ENCODE measurements at places on chromosomes 5 and 9. TPM values are rescaled to one million over a fixed set of nuclear protein-coding genes. Genes with fewer than 3 reads are reported as not detected.

- H3K27me3 ChIP-seq = no peaks in the 10 kb centered on the region
- peaks cover 33% of the 10 kb centered on the region for H3K4me1 ChIP-seq
- no peaks in the 10 kb centered on the region for H3K36me3 ChIP-seq
- no peak for DNase-seq
Observed at GRCh38 chr5:139470821-139471300, at the start of gene SMIM33. Gene SMIM33, plus strand, starts transcription at chr5:139471004. Its CDS starts 118 bp downstream, at chr5:139471122.

- no peaks in the 10 kb centered on the region for H3K36me3 ChIP-seq
- DNase-seq = no peak
- no peak overlapping the region for H3K4me3 ChIP-seq
- H3K27ac ChIP-seq = no peak overlapping the region
- no peaks in the 10 kb centered on the region for H3K4me1 ChIP-seq
Observed at GRCh38 chr5:143521141-143521540, 117.7 kb upstream of the NR3C1 start.

GRCh38 chr9:5632540-5632939 is 3.6 kb downstream of the RIC1 start:
- H3K4me3 ChIP-seq = no peak overlapping the region
- DNase-seq = no peak
- no peaks in the 10 kb centered on the region for H3K27me3 ChIP-seq
- peaks cover 47% of the 10 kb centered on the region for H3K4me1 ChIP-seq
- H3K36me3 ChIP-seq = no peaks in the 10 kb centered on the region

GKAP1 gene
- 4.4 TPM for total RNA-seq

ITGA1 gene
- 42.7 TPM for total RNA-seq

GRCh38 chr9:120925535-120926396 is 830 bp downstream of the TRAF1 start:
- H3K27ac ChIP-seq = peak overlapping the region; percentile 55
- H3K4me3 ChIP-seq = no peak overlapping the region
- no peaks in the 10 kb centered on the region for H3K36me3 ChIP-seq
- H3K27me3 ChIP-seq = no peaks in the 10 kb centered on the region
- no peak for DNase-seq

DNA sequence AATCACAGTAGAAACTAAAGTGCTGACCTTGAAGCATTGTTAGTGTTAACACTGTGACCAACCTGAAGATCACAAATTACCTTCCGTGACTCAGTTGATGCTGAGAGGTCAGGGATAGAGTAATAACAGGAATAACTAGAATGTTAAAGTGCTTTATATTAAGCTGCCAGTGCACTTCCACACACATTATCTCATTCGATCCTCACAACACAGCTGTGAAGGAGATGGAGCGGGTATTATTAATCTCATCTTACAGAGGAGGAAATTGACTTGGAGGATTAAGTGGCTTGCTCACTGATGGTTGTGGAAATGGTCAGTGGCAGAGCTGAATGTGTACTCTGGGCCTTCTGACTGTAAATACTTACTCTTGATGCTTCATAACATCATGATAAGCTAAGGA is 252.5 kb upstream of the DMRT1 start:
- H3K36me3 ChIP-seq = no peaks in the 10 kb centered on the region
- H3K27me3 ChIP-seq = no peaks in the 10 kb centered on the region
- DNase-seq = no peak
- peaks cover 21% of the 10 kb centered on the region for H3K4me1 ChIP-seq
- H3K27ac ChIP-seq = peak overlapping the region; percentile 8

CTSL gene
- total RNA-seq = 68.0 TPM

DNA sequence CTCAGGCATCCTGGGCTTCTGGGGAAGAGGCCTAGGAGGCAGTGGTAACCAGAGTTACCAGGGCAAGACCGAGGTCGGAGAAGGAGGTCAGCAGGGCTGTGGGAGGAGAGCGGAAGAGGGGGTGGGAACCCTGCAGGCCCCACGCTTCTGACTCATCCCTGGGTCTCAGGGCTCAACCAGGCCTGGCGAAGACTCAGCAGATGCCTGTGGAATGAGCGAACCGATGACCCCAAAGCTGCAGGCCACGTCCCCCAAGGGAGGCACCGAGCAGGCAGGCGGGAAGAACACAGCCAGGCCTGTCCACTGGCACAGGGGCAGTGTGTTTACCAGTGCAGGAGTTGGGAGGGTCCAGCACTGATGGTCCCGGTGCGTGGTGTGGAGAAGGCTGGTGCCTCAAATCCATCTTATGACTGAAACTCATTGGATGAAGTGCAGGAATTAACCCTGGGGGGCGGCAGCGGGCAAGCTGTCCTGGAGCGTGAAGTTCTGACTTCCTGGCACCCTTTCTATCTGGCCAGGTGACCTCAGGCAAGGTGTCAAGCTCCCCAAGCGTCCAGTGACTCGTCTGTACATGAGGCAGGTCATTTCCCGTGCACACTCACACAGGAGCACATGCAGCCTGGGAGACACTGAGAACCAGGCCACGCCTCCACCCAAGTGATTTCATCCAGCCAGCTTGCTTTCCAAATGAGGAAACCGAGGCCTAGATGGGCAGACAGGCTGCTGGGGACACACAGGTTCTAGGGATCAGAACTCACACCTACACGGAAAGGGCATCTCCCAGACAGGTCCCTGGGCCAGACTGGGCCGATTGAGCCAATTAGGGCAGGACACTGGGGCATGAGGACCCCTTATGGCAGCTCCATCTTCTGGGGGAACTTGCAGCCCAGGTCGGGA is 69.1 kb downstream of the ADAMTS2 start:
- DNase-seq = peak; percentile 98
- H3K27me3 ChIP-seq = no peaks in the 10 kb centered on the region
- no peak overlapping the region for H3K4me3 ChIP-seq

DNA sequence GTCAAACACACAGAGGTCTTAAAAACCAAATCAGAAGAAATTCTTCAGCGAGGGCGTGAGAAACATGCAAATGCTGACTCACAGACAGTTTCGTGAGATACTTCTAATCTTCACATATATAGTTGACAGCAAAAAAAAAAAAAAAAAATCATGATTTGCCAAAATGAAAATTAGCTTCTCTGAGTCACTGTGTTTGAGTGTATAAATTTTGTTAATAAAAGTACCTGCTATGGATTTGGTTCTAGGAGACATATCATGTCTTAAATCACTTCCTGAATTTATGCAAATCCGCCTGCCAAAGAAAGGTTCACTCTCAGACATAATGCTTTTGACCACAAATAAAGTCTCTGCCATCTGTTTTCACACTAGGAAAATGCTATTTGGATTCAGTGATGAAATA is 114.3 kb downstream of the SLC1A3 start:
- H3K4me3 ChIP-seq = no peak overlapping the region
- no peaks in the 10 kb centered on the region for H3K4me1 ChIP-seq
- H3K27me3 ChIP-seq = no peaks in the 10 kb centered on the region
- no peaks in the 10 kb centered on the region for H3K36me3 ChIP-seq

PDE6A gene
- 0.25 TPM for total RNA-seq

- DNase-seq = no peak
- no peak overlapping the region for H3K4me3 ChIP-seq
- H3K4me1 ChIP-seq = no peaks in the 10 kb centered on the region
- no peaks in the 10 kb centered on the region for H3K36me3 ChIP-seq
Observed at GRCh38 chr5:98827161-98827560, 53.7 kb downstream of the RGMB start.

- no peak overlapping the region for H3K4me3 ChIP-seq
- H3K4me1 ChIP-seq = no peaks in the 10 kb centered on the region
- no peak overlapping the region for H3K27ac ChIP-seq
- H3K27me3 ChIP-seq = no peaks in the 10 kb centered on the region
- H3K36me3 ChIP-seq = no peaks in the 10 kb centered on the region
Observed at GRCh38 chr5:3741374-3741770, 145.7 kb downstream of the IRX1 start.

DNA sequence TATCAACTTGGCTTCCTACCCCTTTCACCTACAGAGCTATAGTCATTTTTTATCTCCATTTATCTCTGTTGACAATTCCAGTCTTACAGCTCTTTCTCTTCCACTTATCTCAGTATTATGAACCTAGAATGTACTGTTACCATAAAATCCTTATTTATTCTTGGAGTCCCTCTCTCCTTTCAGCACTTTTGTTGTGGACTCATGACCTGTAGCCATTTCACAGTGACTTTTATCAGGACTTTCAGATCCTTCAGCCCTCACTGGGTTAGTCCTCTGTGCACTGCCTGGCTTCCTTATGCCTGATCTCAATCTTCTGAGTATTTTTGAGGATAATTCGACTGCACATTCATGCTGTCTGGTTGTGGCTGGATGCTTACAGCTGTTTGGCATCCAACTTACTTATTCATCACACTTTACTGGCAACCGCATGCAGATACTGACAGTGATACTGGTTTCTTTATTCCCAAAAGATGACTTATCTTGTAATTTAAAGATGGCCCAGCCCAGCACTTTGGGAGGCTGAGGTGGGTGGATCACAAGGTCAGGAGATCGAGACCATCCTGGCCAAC is 293.3 kb downstream of the MAN2A1 start:
- no peak for DNase-seq
- no peaks in the 10 kb centered on the region for H3K36me3 ChIP-seq
- H3K4me3 ChIP-seq = no peak overlapping the region
- no peaks in the 10 kb centered on the region for H3K27me3 ChIP-seq
- no peak overlapping the region for H3K27ac ChIP-seq

DNA sequence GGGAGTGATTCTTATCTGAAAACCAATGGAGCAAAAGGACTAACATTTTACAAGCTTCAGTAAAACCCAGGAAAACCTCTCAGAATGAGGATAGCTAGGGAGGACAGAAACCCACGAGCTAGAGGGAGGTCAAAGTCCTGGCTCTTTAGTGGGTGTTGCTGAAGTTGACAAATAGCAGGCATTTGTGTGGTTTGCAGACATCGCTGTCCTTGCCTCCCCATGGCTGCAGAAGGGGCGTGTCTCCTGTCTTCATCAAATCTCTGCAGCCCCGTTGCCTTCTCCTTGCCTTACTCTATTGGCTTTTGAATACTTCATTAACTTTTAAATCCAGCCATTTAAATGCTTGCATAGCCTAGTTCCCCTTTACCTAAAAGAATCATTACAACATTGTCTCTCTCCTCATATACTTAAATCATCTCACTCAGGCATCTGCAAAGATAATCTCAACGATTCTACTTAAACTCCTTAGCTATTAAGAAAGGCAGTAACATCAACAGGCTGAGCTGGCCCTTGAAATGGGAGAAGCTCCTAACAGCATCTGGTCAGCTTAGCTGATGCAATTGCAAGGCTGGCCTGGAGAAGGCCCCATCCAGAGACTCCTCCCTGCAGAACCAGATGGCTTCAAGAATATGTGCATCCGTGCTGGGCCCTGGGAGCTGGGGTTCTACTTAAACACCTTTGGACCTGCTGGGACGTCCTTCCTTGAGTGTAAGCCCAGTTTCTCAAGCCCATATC is 152.8 kb upstream of the TAS2R1 start:
- H3K27ac ChIP-seq = peak overlapping the region; percentile 42
- no peak for DNase-seq
- no peak overlapping the region for H3K4me3 ChIP-seq
- no peaks in the 10 kb centered on the region for H3K36me3 ChIP-seq

GPR151 gene
- not detected for total RNA-seq

DNA sequence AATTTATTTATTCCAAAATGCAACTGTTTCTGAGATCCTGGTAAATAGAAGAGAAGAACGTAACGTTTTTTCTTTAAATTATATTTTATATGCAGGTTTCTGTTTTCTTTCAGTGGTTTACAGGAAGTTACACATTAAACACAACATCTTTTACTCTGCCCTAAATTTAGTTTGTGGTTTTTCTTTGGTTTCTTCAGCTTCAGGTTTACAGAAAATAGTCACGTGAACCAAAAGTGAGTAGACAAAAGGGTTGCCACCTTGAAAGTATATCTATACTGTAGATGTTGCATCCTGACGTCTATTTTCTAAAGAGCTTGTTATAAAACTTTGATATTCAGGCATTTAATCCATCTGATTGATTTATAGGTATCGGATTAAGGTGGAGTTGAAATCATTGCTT is 1236.6 kb downstream of the MAT2B start:
- no peaks in the 10 kb centered on the region for H3K36me3 ChIP-seq
- no peak for DNase-seq
- no peak overlapping the region for H3K4me3 ChIP-seq
- H3K27ac ChIP-seq = no peak overlapping the region
- no peaks in the 10 kb centered on the region for H3K27me3 ChIP-seq
- no peaks in the 10 kb centered on the region for H3K4me1 ChIP-seq

DNA sequence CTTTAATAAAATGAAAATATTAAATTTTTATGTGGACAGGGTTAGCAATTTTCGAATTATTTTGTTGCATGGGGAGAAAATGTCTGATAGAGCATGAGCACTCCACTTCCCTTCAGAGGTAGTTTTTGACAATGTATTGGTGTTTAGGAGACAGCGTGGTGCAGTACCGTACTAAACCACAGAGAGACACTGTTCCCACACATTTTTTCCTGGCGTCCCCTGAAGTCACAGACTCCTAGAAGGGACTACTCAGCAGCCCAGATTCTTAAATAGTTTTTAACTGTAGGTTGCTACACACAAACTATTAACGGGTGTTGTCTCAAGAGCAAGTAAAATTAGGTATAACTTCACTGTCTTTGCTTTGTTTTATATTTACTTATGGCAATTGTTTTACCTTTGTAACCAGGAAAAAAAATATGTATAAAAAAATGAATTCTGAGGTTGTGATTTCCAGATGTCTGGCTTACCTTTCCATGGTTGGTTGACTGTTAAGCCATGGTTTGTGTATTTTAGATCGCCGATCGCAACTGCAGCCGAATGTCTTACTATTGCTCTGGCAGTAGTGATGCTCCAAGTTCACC is 171.2 kb downstream of the DOCK8 start:
- no peaks in the 10 kb centered on the region for H3K27me3 ChIP-seq
- no peak overlapping the region for H3K4me3 ChIP-seq
- no peak overlapping the region for H3K27ac ChIP-seq
- no peaks in the 10 kb centered on the region for H3K4me1 ChIP-seq

DNA sequence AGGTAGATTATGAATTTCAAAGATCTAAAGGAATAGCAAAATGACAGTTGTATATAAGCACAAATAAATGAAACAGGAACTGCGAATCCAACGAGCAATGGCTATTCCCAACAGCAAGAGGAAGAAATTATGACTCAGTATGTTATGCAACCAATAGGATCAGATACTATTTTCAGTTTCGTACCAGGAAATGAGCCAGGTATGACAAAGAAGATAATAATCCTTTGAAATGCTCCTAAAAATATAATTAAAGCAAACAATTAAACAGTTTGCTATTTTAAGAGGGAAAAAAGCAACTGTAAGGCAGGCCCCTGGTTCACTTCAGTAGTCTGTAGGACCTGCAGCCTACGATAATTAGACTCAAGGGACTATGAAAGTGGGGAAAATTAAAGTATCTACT is 58.9 kb downstream of the AUH start:
- DNase-seq = no peak
- H3K4me3 ChIP-seq = no peak overlapping the region
- H3K4me1 ChIP-seq = peaks cover 52% of the 10 kb centered on the region
- no peaks in the 10 kb centered on the region for H3K27me3 ChIP-seq
- no peaks in the 10 kb centered on the region for H3K36me3 ChIP-seq
- H3K27ac ChIP-seq = peak overlapping the region; percentile 79

GPR150 gene
- total RNA-seq = 1.7 TPM

- no peaks in the 10 kb centered on the region for H3K4me1 ChIP-seq
- no peaks in the 10 kb centered on the region for H3K27me3 ChIP-seq
- no peak overlapping the region for H3K4me3 ChIP-seq
- H3K36me3 ChIP-seq = no peaks in the 10 kb centered on the region
- DNase-seq = no peak
- H3K27ac ChIP-seq = no peak overlapping the region
Observed at GRCh38 chr5:2656206-2656605, 95.3 kb downstream of the IRX2 start.

- no peaks in the 10 kb centered on the region for H3K27me3 ChIP-seq
- H3K36me3 ChIP-seq = no peaks in the 10 kb centered on the region
- no peak for DNase-seq
- H3K4me3 ChIP-seq = no peak overlapping the region
- no peak overlapping the region for H3K27ac ChIP-seq
Observed at GRCh38 chr9:91681461-91682305, 258.1 kb upstream of the NFIL3 start.
